ENCODE measurements at places on chromosomes 1 and 21.

DNA sequence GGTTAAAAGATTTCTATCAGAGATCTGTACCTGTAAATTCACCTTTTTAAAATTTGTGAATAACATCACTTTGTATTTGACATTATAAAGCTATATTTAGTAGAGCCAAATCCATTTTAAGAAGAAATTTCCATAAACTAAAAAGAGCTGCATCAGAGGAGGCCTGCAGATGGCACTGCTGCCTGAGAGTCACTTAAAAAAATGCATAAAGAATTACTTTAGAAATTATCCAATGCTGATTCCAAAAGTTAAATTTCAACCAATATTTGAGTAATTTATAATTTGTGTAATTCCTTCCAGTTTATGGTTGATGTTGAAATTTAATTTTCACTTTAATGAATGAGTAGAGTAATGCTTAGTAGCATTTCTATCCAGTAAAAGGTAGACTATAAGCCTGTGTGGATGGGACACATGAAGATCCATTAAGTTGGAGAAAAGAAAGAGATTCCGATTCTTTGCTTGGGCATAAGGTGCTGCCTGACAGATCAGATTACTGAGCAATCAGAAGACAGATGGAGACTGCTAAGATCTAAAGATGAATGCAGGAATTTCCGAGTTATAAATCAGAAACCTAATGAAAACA lies 20.7 kb upstream of the RPE65 start:
- DNase-seq, result no peak

- no peak for DNase-seq
Observed at GRCh38 chr1:202207292-202207691, 13.7 kb downstream of the LGR6 start.

DNA sequence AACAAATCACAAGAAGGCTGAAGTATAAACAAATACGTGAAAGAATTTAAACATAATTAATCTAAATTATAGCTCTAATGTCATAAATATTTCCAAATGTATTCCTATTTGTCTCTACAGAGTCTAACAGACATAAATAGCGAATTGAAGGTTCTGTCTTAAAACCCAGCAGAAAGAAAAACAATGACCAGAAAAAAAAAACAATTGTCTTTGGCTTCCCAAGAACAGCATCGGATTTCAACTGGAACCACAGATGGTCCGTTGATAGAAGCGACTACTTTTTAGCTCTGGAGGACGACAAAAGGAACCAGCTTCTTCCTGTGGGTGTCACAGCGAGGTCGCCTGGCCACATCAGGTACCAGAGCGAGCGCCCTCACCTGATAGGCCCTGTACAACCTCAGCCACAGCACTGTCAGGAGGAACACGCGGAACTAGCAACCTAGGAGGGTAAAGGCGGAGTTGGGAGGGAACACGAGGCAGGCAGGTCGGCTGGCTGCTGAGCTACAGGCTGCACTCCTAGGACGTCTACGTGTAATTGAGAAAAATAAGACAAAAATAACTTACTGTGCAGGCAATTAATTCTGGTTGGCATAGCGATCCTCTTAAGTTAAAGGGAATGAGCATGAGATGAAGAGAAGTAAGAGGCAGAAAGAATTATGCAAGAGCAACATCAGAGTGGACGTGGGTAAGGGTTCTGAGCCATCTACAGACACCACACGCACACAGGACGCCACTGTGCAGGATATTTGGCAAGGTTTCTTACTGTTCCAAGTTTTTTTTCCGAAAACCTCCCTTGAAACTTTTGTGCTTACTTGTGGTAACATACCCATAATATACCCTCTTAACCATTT lies 16.7 kb upstream of the PRDM15 start:
- DNase-seq, result no peak

DNA sequence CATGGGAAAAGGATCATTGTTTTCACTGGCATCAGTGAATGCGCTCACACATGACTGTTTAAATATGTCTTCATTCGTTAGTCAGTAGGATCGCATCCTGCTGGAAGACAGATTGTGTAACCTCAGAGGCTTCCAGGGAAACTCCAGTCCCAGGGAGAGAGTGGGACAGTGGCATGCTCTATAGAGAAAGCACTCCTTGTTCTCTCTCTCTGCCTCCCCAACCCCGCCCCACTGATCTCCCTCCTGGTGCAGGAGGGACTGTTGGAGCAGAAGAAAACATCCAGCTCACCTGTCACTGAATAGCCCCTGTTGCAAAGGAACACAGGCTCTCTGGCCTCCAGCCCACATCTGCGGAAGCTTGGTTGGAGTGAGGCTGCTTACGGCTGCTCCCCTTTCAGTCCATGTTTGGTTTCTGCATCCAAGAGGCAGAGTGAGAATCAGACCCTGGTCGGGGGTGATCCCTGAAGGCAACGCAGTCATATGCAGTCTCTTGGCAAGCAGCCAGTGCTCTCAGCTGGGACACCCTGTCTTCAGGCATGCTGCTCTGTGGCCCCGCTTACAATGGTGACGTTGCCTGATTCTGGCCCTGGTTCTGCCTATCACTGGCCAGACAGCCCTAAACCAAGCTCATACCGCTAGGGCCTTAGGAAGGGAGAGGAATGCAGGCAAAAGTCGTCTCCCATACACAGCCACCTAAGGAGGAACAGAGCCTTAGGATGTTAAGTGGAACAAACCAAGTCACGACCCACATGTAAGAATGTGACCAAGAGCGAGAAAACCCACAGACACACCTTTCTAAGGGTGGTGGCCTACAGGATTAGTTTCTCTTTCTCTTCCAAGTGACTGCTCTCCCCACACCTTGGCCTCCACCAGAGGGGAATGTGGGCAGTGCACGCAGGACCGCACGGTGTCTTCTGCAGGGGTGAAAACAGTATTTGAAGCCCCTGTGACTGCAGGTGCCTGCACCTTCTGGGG lies 39.7 kb downstream of the BACE2 start:
- peak; percentile 84 for DNase-seq

DNA sequence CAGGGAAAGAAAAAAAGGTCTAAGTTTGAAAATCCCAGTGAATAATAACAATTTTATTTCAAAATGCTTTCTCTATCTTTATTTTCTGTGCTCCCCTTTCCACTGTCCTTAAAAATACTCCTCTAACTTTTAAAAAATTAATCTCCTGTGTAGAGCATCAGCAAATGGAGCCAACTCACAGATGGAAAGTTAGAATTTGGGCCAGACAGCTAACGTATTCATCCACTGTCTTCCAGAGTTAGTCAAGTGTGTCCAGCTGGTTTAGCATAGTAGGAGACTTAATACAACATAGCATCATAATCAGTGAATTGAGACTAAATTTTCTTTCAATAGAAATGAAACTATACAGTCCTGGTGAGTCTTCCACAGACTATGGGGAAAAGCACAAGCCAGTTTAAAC lies 419.0 kb upstream of the LRRC7 start:
- no peak for DNase-seq

DNA sequence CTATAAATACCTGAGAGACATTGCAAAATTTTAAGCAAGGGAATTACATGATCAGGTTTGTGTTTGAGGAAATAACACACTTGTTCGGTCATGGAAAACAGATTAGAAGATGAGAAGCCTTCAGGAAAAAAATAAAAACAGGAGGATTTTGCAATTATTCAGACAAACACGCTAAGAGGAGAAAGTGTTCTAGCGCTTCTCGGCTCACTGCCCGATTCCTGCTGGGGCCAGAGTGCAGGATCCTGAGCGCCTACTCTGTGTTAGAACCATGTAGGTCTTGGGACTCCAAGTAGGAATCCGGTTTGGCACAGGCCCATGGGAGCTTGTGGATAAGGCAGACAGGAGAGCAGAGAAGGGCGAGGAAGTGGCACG lies 8.1 kb upstream of the PRELP start:
- DNase-seq, result peak; percentile 89

- peak; percentile 96 for DNase-seq
Observed at GRCh38 chr1:10430216-10431069, at the start of gene CENPS. Gene CENPS (plus strand): TSS chr1:10430433. CDS start chr1:10430518, 85 bp downstream.

DNA sequence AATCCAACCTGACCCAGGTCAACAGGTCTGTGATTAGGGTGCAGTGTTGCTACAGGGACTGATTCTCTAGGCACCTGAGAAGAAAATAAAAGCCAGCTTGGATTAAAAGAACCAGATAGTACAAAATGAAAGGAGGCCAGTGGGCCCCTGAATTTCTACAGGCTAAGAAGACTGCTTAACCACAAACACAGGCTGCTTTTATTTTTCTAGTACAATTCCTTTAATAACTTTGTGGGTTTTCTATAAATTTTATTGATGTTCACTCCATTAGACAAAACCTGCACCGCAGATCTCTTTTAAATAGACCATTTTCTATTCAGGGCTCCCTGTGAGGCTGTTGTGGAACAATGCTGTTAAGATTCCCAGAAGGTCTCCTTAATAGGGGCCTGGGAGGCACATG lies 9.7 kb upstream of the PRMT2 start:
- DNase-seq, result no peak

DNA sequence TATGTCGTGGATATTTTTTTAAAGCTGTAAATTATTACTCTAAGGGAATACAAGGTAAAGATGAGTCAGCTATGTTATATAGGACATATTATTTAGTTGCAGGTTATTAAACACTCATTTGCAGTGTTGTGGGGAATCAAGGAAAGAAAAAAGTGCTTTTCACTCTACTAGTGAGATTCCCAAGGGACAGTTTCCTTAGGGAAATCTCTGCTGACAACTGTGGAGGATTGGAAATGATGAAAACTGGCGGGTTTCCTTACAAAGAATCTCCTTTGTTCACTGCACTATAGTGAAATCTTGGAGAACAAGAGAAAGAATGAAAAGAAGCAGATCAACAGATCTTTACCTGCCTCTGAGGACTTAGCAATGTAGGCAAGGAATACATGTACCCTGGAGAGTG lies 24.5 kb upstream of the TRIM45 start:
- DNase-seq, result no peak

DNA sequence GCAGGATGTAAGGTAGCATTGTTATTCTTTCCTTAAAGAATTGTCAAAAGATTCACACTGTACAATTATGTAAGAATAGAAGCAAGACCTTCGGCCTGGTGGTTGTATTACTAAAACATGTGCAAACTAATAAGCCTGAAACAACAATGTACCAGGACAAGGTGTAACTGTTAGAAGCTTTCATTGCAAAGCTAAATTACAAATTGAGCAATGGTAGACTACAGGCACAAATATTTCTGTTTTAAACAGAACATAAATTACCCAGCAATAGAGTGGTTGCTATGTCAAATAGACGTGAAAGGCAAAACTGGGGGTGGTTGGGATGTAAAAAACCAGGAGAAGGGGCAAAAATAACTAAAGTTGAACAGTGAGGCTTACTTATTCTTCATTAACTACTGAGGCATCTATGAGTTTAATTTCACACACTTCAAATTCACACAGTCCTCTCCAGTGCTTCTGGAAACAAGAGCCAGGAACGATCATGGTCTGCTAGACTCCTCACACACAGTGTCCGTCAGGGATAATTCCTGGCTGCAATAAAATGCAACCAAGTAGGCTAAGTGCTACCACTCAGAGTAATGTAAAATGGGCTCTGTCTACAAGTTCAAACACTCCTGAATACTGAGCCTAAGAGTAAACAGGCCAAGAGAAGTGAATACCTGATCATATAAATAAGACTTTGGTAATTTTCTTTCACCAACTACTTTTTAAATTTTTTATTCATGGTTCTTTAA lies 39.3 kb upstream of the C1orf198 start:
- DNase-seq, result no peak

DNA sequence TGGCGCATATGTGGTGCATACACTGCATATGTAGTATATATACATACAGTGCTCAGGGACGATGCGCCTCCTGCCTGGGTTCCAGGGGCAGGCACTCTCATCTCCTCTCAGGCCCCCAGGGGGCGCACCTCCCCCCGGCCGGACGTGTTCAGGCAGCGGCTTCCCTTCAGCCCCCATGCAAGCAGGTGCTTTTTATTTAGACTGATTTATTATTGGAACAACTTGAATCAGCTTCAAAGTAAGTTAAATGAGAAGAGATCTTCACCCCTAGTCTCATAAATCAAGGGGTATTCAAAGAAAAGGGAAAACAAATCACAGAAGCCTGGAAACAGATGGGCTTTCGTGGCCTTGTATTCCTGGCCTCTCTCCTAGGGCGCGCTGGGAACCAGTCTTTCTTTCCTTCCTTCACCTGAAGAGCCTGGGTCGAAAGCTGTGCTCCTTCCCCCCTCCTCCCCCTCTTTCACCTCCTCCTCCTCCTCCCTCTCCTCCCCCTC lies 64.6 kb downstream of the UBIAD1 start:
- DNase-seq, result peak; percentile 56

- DNase-seq, result no peak
Observed at GRCh38 chr1:200304171-200304570, 105.7 kb downstream of the ZNF281 start.

DNA sequence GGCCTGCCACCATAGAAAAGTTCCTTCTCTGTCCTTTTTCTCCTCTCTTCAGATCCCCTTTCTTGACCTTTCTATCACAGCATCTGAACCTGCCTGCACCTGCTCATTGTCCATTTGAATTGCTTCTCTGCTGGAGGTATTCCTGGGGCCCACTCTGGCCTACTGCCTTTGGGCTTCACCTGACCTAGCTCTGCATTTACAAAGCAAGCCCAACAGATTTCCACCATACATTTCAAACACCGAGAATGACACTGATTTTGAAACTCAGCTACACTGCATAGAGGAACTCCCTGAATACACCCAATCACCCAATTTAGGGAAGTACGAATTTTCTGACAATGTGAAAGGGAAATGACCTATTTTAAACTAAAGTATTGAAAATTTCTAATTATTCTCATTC lies 284.5 kb upstream of the USP25 start:
- no peak for DNase-seq

DNA sequence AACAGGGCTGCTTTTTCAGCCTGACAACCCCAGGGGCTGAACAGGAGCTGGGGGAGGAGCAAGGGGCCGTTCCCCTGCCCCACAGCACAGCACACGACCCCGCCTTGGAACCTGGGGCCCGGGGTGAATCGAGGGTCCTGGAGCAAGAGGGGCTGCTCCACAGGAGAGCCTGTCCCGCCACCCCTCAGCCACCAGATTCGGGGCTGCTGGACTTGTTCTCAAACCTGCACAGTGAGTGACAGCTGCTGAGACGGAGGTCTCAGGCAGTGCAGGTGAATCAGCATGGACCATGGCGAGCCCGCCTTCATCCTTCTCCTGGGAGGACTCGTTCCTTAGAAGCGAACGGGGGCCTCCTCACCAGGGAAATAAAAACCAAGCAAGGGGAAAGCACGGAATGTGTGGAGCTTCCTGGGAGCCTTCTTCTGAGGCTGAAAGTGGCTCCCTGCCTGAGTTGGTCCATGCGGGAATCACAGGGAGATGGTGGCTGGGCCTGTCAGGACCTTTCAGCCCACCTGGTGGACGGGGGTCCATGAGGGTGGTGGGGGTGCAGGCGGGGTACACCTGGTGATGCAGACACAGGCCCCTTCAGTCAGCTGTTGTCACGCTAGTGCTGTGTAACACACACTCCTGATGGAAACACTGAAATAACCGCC lies 125.4 kb downstream of the SIK1 start:
- peak; percentile 28 for DNase-seq
